ENCODE measurements at places on chromosomes 1 and 21.

- no peak for DNase-seq
Observed at GRCh38 chr1:155650231-155650757, 38.3 kb downstream of the YY1AP1 start.

DNA sequence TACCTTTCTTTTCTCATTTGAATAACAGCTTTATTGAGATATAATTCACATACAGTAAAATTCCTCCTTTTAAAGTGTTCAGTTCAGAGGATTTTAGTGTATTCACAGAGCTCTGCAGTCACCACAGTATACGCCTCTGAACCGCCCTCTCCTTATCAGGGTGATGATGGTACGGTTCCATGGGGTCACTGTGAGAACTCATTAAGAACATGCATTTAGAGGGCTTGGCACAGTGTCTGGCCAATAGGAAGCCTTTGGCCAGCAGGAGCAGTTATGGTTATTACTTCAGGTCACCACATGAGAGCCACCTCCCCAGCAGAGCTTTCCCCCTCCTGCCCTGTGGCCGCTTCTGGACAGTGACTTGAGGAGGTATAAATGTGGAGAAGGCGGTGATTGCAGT, 27.3 kb downstream of the KCNQ4 start:
- DNase-seq = no peak

DNA sequence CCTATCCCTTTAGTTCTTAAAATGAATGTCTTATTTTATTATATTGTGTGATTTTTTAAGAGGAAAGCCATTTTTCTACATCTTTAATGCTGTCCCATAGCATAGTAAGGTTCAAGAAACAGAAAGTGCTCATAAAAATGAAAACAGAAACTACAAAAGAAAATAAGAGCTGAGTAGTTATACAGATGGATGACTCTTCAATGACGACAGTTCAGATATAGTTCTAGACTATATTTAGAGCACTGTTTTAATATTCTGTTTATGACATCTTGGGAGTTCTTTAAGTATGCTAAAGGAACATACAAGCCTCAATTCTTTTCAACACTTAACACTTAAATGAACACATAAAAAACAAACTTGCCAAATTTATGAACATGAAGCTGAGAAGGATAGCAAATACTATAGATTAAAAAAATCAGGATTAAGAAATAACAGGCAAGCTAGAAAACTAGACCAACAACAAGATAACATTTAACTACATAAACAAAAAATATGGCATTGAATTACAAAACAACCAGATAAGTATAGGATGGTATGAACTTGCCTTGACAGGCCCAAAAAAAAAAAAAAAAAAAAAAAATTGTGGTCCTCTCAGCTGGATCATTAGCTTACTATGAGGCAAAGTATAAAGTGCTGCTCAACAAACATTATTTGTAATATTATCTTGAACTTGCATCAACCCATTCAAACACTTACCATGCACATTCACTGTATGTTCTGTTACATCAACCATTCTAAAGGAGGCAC, 87.9 kb downstream of the ZZZ3 start:
- DNase-seq = no peak

- no peak for DNase-seq
Observed at GRCh38 chr1:202210385-202210784, 16.8 kb downstream of the LGR6 start.

DNA sequence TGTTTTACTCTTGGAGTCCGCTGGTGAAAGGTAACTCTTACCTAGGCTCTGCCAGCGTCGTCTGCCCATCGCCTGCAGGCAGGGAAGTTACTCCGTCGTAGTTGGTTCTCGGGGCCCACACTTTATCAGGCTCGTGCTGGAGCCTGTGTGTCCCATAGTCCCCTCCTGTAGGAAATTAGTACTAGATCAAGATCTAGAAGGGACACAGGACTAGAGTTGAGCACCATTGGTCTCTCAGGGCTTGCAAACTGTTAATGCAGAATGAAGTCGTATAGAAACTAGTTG, 940 bp downstream of the SRRM1 start:
- no peak for DNase-seq

DNA sequence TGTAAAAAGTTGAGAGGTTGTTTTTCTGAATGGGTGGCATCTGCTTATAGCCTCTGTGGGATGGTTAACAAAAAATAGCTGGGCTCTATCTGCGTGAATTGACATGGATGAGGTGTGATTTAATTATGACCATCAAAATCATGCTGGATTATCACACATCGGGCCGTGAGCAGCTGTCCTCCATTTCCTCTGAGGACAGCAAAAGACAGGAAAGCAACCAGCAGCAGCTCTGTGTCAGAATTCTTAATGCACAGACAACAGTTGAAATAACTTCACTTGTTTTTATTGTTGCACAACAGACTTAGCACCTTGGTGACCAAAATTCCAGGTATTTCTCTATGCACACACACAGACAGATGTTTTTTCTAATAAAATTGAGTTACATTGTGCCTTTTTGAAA, 54.5 kb upstream of the LAPTM5 start:
- DNase-seq = no peak

- DNase-seq = no peak
Observed at GRCh38 chr1:227891955-227892488, 55.7 kb downstream of the WNT9A start.

GRCh38 chr1:43541721-43542401, 11.2 kb downstream of the PTPRF start:
- no peak for DNase-seq

DNA sequence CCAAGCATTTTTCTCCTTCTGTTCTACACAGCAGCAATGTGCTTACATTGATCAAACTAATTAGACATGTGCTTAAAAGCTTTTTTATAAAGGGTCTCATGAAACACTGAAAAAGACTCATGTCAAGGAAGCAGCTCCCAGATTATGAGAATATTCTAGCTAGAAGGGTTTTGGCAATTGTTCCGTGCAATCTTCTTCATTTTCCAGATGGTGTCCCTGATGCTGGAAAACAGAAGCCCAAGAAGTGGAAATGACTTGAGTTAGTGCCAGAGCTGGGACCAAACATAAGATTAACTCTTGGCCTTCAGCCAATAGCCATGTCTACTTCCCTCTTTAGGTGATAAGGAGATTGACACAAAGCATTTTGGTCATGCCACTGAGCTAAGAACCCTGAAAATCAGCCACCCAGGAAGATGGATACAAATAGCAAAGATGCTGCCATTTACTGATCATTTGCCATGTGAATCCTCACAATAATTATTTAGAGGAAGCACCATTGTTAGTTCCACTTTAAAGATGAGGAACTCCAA, 110.8 kb downstream of the MATN1 start:
- DNase-seq = no peak

GRCh38 chr21:32867597-32867996, 96.0 kb upstream of the PAXBP1 start:
- no peak for DNase-seq

DNA sequence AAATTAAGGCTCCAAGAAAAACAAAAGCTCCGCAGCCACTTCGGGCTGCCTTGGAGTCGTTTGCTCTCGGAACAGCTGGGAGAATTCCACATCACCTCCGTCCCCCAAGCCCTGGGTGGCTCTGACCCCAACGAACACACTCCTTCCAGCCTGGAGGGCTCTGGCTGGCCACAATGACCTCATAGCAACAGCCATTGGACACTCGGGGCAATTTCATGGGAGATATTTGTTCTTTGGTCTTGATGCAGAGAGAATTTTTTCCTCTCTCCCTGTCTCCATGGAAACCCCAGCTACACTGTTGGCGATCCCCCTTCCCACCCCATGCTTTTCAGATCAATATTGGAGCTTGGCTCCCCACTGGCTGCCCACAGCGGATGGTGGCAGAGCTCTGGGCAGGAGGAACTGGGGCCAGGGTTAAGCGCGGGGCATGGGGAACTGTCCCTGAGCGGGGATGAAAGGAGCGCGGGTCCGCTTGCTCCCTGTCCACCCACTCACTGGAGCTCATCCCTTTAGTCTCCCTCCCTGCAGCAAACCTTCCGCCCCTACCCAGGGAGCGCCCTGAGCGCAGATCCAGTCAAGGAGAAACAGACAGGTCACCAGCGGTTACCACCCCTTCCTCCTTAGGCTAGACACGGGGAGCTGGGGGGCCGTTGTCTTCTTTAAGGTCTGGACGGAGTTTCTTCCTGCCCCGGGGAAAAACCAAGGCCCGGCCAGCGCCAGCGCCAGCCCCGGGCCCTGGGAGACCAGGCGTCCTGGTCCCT, 1.2 kb downstream of the WNT4 start:
- DNase-seq = no peak

DNA sequence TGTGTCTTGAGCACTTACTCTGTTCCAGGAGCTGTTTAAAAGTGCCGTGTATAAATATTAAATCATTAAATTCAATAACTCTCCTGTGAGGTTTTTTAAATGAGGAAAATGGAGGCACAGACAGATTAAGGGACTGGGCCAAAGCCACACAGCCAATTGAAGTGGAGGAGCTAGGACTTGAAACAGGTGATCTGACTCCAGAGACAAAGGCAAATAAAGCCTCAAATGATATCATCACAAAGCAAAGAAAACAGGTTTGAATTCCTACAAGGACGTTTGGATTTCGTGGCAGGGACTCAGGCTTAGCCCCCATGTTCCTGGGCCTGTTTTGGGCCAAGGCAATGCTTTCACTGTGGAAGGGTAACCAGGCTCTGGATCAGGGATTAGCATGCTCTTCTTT, 45.2 kb upstream of the DMBX1 start:
- no peak for DNase-seq

- DNase-seq = no peak
Observed at GRCh38 chr1:88296227-88296626, 387.8 kb upstream of the PKN2 start.

- no peak for DNase-seq
Observed at GRCh38 chr1:87113313-87113712, 198.9 kb downstream of the HS2ST1 start.

- no peak for DNase-seq
Observed at GRCh38 chr1:232383455-232384123, 246.3 kb downstream of the SIPA1L2 start.
